ENCODE measurements at places on chromosomes 5 and 9. TPM values are rescaled to one million over a fixed set of nuclear protein-coding genes. Genes with fewer than 3 reads are reported as not detected.
A peak's percentile ranks its signal among the peaks of the same experiment; 100 is the strongest.

ANKRD34B gene
- total RNA-seq: 0.35 TPM

PLAC8L1 gene
- not detected for total RNA-seq

GRCh38 chr9:4547016-4547415 lies 56.7 kb downstream of the SLC1A1 start:
- peaks cover 4% of the 10 kb centered on the region for H3K4me1 ChIP-seq
- H3K27me3 ChIP-seq: no peaks in the 10 kb centered on the region
- H3K36me3 ChIP-seq: no peaks in the 10 kb centered on the region
- DNase-seq: no peak

GRCh38 chr5:139795074-139796001 lies at the start of gene PSD2:
Gene PSD2, plus strand, starts transcription at chr5:139795808. Its CDS starts 13,633 bp downstream, at chr5:139809441.
- no peak within 1 kb of the TSS for H3K27ac ChIP-seq
- peak within 1 kb of the TSS; percentile 30 for H3K4me3 ChIP-seq
- H3K27me3 ChIP-seq: peaks cover 46% of the 10 kb centered on the region
- peaks cover 13% of the 10 kb centered on the region for H3K4me1 ChIP-seq

DNA sequence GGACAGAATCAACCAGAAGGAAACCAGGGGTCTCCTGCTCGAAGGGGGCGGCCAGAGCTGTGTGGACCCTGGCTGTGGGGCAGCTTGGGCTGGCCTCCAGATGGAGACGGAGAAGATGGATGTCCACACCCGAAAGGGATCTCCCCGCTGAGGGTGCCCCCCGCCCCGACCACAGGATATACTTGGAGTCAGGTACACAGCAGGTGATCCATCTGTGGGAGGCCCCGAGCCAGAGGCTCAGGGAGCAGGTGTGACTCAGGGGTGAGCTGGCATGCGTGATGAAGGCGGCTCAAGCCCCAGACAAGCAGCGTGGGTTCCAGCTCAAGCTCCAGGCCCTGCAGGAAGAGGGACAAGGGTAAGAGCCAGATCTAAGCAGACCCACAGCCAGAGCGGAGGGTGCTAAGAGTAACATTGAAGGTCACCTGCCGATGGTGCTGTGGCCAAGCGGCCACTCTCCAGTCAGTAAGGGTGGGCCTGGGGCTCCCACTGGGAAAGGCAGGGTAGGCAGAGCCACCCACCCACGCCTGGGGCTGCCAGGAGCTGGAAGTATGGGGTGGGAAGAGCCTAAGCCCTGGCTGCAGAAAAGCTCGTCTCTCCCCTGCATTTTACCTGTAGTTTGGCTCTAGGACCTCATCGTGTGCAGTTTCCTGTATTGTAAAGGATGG lies 30.6 kb upstream of the MVB12B start:
- H3K4me1 ChIP-seq: no peaks in the 10 kb centered on the region
- no peaks in the 10 kb centered on the region for H3K36me3 ChIP-seq
- DNase-seq: no peak
- H3K4me3 ChIP-seq: no peak overlapping the region

ALDH1A1 gene
- total RNA-seq: 212 TPM

DNA sequence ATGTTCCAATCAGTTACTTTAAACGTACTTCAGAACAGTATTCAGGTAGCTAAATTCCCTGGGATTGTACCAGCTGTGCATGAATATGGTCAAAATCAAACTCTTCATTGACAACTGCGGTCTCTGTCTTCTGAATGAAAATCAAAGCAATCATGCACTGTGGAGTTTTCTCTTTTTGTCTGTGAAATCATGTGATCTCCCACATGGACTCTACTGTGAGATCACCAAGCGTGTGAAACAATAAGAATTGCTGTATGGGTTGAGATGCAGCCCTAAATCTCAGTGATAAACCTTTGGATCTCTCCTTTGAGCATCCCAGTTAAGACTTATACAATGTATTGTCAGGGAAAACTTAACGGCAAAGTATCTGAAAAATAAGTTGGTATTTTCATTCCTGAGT lies 6.1 kb downstream of the NRG2 start:
- no peak overlapping the region for H3K27ac ChIP-seq
- no peak overlapping the region for H3K4me3 ChIP-seq
- peaks cover 14% of the 10 kb centered on the region for H3K4me1 ChIP-seq
- no peak for DNase-seq

ARSB gene
- total RNA-seq: 15.8 TPM

SPATA31C1 gene
- total RNA-seq: not detected

DNA sequence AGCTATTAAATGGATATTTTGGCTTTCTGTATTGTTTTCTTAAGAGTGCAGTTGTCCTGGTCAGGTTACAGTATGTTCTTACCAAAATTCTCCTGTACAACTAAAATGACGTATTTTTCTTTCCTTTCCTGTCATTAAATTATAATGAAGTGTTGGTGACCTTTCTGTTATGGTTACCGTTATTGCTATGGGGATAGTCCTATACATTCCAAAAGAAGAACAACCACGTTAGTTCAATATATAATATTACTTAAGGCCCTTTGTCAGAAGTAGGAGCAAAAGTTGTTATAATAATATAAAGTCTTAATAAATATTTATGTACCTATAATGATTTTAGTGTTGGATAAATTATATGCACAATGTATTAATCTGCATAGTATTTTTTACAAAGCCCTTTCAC lies 82.4 kb upstream of the NREP start:
- no peaks in the 10 kb centered on the region for H3K27me3 ChIP-seq
- no peak for DNase-seq
- H3K36me3 ChIP-seq: no peaks in the 10 kb centered on the region
- no peak overlapping the region for H3K27ac ChIP-seq
- no peak overlapping the region for H3K4me3 ChIP-seq
- no peaks in the 10 kb centered on the region for H3K4me1 ChIP-seq

Measured in upper lobe of right lung (tissue), 1 donor.